ENCODE measurements at places on chromosomes 5 and 9.

- no peak for DNase-seq
Measured at GRCh38 chr5:168859471-168859870, 280.3 kb upstream of the PANK3 start.

DNA sequence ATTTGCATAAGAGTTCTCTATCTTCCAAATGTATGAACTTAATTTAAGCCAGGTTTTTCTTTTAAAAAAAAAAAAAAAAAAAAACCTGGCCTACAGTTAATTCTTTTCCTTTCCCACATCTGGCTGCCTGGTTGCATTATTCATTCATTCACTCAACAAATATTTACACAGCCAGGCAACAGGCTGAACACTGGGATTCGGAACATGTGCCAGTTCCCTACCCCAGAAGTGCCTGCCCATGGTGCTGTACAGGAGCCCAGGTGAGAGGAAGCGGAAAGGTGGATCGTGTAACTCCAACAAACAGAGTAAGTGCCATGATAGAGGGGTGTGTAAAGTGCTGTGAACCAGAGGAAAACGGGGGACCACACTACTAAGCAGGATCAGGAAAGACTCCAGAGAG lies 93.6 kb downstream of the CDK5RAP2 start:
- DNase-seq = peak; percentile 28

DNA sequence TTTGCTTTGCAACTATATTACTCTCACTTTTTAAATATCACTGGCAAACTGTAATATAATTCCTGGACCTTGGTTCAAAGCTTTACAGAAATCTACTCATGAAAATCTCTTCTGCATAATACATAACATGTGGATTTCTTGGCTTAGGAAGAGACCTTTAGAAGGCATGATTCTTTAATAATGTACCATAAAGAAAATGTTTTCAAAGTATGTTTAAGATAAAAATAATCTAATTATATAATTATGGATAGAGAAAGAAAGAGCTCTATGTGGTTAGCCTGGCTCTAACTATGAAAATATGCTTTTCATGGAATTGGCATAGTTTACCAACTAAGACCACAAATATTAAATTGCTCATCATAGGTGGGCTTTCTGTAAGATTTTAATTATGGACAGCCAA lies 817.8 kb downstream of the TLE1 start:
- no peak for DNase-seq

GRCh38 chr5:155094455-155094854 lies 80.9 kb downstream of the KIF4B start:
- no peak for DNase-seq

DNA sequence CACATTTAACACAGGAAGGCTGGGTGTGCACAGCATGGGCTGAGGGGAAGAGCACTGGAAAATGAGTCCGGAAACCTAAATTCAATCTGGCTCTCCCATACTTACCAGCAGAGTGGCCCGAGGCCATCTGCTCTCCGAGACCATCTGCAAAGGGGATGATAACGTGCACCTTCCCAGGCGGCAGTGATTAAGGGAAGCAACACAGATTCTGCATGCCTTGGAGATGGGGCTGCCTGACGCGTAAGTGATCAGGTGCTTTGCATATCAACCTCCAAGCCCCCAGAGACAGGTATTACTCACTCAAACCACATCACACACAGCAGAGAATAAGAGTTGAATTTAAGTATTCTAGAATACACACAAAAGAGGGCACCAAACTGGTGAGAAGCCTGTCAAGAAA lies 9.1 kb downstream of the EPB41L4B start:
- DNase-seq = no peak

GRCh38 chr5:15566306-15566705 lies 66.3 kb downstream of the FBXL7 start:
- DNase-seq = no peak

- DNase-seq = no peak
Measured at GRCh38 chr9:131500939-131501541, 1.7 kb upstream of the POMT1 start.

DNA sequence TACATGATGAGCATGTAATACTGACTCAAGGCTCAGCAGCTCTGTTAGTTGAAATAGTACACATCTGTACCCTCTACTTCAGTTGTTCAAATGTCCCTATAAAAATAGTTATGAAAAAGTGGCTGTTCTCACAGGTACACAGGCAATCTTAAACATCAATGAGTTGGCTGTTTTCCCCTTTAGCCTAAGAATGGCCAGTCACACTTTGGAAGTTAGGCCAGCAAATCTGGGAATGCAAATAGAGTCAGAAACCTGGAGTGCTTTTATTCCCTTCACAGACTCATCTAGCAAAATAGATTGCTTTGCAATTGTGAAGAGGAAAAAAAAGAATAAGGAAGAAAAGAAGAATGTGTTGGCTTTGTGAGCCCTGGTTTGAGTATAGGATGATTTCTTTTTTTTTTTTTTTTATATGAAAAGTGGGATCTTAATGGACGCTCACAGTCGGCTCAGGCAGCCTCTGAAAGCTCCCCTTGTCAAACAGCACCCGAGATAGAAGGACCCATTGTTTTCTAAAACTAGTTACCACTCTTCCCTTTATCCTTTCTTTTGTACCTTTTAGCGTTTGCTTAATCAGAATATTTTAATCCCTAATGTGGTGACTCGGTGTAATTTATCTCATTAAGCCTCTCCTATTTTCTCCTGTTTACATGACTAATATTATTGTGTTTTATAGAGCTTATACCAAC lies 27.9 kb upstream of the TLE1 start:
- DNase-seq = no peak

DNA sequence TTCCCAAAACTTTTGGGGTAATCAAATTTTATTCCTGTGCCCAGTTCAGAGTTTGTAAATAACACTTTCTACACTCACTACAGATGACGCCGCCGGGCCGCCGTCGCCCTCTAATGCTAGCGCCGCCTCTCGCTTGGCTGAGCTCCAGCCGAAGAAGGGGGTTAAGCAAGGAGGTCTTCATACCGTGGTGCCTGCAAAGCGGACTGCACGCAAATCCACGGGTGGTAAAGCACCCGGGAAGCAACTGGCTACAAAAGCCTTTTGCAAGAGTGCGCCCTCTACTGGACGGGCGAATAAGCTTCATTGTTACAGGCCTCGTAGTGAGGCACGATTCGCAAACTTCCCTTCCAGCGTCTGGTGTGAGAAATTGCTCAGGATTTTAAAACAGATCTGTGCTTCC lies 280.4 kb downstream of the MEF2C start:
- no peak for DNase-seq

GRCh38 chr5:102666164-102666946 lies 88.8 kb upstream of the PAM start:
- DNase-seq = no peak

GRCh38 chr5:21142791-21143190 lies 1154.8 kb upstream of the CDH18 start:
- no peak for DNase-seq

GRCh38 chr9:92055624-92056023 lies 59.6 kb downstream of the SPTLC1 start:
- no peak for DNase-seq

DNA sequence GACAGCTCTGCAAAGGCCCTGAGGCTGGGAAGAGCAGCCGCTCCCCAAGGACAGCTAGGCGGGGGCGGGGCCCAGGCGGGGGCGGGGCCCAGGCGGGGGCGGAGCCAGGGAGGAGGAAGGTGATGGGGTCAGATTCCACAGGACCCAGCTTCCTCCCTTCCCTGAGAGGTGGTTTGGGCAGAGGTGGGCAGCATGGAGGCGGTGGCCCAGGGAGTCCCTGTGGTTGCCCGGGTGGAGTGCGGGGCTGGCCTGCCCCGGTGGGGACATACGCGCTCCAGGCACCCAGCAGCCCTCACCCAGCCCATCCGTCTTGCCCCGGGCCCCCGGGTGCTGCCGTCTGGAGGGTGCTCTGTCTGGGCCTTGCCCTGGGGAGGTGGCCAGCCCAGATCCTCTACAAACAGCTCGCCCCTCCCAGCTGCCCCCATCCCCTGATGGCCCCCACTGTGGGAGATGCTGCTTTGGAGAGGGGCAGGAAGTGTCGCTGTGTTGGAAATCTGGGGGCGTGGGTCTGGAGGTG lies 11.0 kb upstream of the RNU6ATAC start:
- no peak for DNase-seq

GRCh38 chr9:136576269-136576626 lies 30.4 kb upstream of the NOTCH1 start:
- DNase-seq = no peak

DNA sequence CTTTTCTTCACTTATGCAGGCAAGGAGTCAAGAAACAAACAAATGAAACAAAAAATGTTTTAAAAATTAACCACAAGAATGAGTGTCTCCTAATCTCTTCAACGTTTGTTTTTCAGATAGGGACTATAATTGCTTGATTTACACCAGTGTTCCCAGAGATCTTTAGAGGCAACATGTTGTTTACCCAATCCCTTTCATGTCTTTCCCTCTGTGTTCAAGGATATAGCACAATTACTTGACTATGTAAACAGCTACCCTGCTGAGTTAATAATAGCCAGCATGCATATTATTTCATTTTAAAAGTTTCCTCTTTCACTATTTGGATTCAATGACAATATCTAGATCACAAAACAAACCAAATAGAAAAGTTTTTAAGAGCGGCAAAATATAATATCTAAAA lies 25.1 kb upstream of the SHISAL2B start:
- no peak for DNase-seq

GRCh38 chr5:16229357-16229940 lies 49.9 kb upstream of the MARCHF11 start:
- DNase-seq = no peak

- DNase-seq = no peak
Measured at GRCh38 chr5:127840198-127840524, 137.0 kb downstream of the CCDC192 start.

- DNase-seq = no peak
Measured at GRCh38 chr5:129945774-129946270, 41.6 kb downstream of the CHSY3 start.

DNA sequence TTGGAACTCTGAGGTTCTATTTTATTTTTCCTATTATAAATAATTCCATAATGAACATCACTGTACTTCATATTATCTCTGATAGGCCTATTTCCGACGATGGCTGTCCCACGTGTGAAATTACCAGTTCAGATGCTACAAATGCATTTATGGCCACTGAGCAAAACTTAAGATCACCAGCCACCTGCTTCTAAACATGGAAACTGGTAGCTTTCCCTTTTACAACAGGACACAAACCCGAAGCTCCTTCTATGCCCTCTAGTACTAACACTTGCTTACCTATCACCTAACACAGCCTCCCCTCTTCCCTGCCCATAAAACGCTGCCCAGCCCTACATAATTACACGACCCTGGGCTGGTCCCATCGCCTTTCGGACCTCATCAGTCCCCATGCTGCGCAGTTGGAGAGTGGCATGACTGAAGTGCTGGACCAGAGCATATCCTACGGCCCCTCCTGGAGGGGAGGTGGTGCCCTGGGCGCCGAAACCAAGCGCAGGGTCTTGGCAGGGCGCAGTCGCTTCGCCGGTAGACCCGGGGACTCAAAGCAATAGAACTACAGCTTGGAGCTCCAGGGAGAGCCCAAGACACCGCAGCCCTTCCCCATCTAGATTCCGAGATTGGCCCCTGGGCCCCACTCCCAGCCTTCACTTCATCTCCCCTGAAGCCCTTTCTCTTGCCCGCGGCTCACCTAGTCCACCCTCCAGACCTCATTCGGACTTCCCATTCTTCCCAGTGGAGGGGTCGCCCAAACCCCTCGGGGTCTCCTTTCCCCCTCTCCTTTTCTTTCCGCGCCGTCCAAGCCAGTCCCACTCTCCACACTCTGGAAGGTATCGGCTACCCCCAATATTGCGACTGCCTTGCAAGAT lies 1.0 kb upstream of the SAP30L start:
- DNase-seq = no peak

- no peak for DNase-seq
Measured at GRCh38 chr5:127699416-127699815, 3.8 kb upstream of the CCDC192 start.

GRCh38 chr9:13481274-13481673 lies 201.8 kb upstream of the MPDZ start:
- no peak for DNase-seq

- DNase-seq = no peak
Measured at GRCh38 chr5:116492776-116493175, 81.8 kb downstream of the SEMA6A start.

GRCh38 chr5:1029282-1029944 lies 20.8 kb downstream of the NKD2 start:
- no peak for DNase-seq

DNA sequence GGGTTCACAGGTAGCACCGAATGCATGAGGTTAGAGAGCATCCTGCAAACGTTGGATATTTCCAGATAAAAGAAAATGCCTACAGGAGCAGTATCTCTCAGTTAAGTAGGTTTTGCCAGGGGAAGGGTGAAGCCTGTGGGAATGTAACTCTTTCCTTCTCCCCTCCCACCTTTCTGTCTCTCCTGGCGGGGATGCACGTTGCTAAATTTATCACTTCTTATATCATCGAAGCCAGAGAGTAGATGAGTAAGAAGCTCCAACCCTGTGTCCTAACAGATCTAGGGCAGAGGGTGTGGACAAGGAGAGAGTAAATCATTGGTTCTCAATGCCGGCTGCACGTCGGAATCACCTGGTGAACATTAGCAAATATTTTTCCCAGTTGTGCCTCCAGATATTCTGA lies 457.5 kb downstream of the ENC1 start:
- DNase-seq = no peak

DNA sequence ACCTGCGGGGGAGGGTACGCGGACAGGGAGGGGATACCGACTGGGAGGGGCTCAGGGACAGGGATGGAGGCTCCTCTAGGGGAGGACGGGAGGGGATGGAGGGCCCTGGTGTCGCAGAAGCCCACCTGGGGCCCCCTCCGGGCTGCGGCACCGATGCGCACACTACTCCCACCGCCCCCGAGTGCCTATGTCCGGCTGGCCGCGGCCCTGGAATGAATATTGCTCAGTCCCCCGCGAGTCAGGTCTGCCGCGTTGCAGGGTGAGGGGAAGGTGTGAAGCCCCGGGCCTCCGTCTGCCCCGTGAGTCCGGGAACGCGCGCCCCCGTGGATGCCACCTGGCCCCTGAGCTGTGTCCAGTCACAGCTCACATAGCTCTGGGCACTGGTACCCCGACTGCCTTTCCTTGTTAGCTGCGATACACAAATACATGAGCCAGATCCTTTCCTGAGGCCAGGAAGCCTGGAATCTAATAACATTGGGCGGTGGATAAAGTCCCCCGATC lies 44.5 kb upstream of the PRSS3 start:
- DNase-seq = no peak

GRCh38 chr9:12849486-12850003 lies 74.7 kb downstream of the LURAP1L start:
- peak; percentile 31 for DNase-seq
